Body of pancreas (tissue), 4 donors: ENCODE measurements at places on chromosomes 11 and 22. TPM values are rescaled to one million over a fixed set of nuclear protein-coding genes. Genes with fewer than 3 reads are reported as not detected.

Gene IGLL5
- 3.4 TPM for total RNA-seq

Gene PTPRCAP
- 6.9 TPM for total RNA-seq

Gene HTR3B
- not detected for total RNA-seq

- no peaks in the 10 kb centered on the region for H3K27me3 ChIP-seq
- no peaks in the 10 kb centered on the region for H3K4me1 ChIP-seq
- H3K27ac ChIP-seq = no peak overlapping the region
- H3K36me3 ChIP-seq = no peaks in the 10 kb centered on the region
- DNase-seq = no peak
These were observed 51.8 kb upstream of the TTC12 start for GRCh38 chr11:113262594-113262993.
